ENCODE measurements at places on chromosomes 13 and 19. TPM values are rescaled to one million over a fixed set of nuclear protein-coding genes. Genes with fewer than 3 reads are reported as not detected.
A peak's percentile ranks its signal among the peaks of the same experiment; 100 is the strongest.

The TEAD2 gene
- total RNA-seq, result 31.6 TPM

The ZNF749 gene
- 9.9 TPM for total RNA-seq

The APLP1 gene
- 0.93 TPM for total RNA-seq

- H3K27ac ChIP-seq, result peak overlapping the region; percentile 35
- H3K4me1 ChIP-seq, result peaks cover 17% of the 10 kb centered on the region
- H3K36me3 ChIP-seq, result no peaks in the 10 kb centered on the region
- H3K4me3 ChIP-seq, result no peak overlapping the region
- H3K27me3 ChIP-seq, result no peaks in the 10 kb centered on the region
These were observed 10.6 kb upstream of the FFAR2 start for GRCh38 chr19:35437406-35437951.

DNA sequence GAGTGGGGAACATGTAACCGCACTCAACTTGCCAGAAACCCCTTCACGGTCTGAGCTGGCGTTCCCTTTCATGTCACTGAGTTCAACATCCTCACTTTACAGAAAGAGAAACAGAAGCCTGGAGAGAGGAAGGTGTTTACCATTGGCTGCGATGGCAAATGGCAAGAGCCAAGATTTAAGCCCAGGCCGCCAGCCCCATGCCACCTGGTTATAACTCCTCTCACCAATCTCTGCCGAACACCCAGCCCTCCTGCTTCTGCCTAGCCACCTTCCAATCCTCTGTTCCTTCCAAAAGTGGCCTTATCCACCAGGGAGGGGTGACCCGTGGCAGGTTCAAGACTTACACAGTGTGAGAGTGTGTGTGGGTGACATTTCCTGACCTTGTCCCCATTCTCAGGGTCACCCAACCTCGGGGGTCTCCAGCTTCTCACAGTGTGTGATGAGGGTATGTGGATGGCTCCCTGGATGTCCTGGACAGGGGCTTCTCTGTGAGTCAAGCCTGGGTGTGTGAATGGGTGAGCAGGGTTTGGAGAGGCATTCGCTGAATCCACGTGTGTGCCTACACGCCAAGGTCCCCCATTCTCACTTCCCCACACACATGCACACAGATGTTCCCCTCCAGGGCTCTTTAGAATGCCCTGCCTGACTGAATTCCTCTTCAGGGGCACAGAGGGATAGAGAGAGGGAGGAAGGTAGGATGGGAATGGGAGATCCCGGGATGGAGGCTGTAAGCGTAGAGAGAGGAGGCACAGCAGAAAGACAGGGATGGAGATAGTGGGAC is 1.2 kb downstream of the CADM4 start:
- DNase-seq, result no peak
- H3K27me3 ChIP-seq, result no peaks in the 10 kb centered on the region
- H3K4me1 ChIP-seq, result peaks cover 6% of the 10 kb centered on the region
- H3K27ac ChIP-seq, result no peak overlapping the region
- H3K4me3 ChIP-seq, result no peak overlapping the region

- no peak for DNase-seq
- H3K4me1 ChIP-seq, result peaks cover 37% of the 10 kb centered on the region
- H3K36me3 ChIP-seq, result no peaks in the 10 kb centered on the region
- H3K4me3 ChIP-seq, result no peak overlapping the region
- H3K27me3 ChIP-seq, result no peaks in the 10 kb centered on the region
- H3K27ac ChIP-seq, result no peak overlapping the region
These were observed 54.3 kb downstream of the GATAD2A start for GRCh38 chr19:19459707-19460251.

The CEACAM4 gene
- not detected for total RNA-seq

- no peaks in the 10 kb centered on the region for H3K36me3 ChIP-seq
- no peak for DNase-seq
- no peak overlapping the region for H3K27ac ChIP-seq
These were observed 202.0 kb downstream of the ENOX1 start for GRCh38 chr13:43584751-43585150.

- H3K4me1 ChIP-seq, result peaks cover 3% of the 10 kb centered on the region
- H3K4me3 ChIP-seq, result no peak overlapping the region
- no peaks in the 10 kb centered on the region for H3K27me3 ChIP-seq
- no peak for DNase-seq
- no peak overlapping the region for H3K27ac ChIP-seq
These were observed 6.1 kb upstream of the ZNF787 start for GRCh38 chr19:56126983-56127780.

DNA sequence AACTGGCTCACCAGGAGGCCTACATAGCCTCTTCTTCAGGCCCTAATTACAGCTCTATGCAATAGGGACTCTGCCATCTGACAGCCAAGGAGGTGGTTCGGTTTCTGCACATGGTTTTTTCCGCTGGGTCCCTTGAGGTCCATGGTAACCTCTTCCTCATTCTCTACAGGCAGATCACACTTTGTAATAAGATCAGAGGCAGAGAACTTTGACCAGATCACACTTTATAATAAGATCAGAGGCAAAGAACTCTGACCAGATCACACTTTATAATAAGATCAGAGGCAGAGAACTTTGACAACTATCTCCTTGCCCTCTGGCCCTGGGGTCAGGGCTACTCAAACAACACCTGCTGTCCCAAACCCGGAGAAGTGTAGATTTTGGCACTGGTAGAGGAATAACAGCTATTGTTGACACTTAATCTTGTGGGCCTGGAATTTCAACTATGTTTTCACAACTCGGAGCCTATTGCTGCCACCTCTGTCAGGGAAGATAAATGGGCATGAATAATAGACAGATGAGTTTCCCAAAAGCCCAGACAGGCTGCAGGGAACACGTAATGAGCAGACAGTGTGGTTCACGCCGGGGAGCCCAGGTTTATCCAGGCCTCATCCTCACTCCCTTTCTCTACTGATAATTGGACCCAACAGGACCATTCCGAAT is 246.1 kb downstream of the UQCRFS1 start:
- no peaks in the 10 kb centered on the region for H3K27me3 ChIP-seq
- no peak for DNase-seq
- H3K4me1 ChIP-seq, result peaks cover 3% of the 10 kb centered on the region
- no peak overlapping the region for H3K27ac ChIP-seq
- no peaks in the 10 kb centered on the region for H3K36me3 ChIP-seq
- no peak overlapping the region for H3K4me3 ChIP-seq

DNA sequence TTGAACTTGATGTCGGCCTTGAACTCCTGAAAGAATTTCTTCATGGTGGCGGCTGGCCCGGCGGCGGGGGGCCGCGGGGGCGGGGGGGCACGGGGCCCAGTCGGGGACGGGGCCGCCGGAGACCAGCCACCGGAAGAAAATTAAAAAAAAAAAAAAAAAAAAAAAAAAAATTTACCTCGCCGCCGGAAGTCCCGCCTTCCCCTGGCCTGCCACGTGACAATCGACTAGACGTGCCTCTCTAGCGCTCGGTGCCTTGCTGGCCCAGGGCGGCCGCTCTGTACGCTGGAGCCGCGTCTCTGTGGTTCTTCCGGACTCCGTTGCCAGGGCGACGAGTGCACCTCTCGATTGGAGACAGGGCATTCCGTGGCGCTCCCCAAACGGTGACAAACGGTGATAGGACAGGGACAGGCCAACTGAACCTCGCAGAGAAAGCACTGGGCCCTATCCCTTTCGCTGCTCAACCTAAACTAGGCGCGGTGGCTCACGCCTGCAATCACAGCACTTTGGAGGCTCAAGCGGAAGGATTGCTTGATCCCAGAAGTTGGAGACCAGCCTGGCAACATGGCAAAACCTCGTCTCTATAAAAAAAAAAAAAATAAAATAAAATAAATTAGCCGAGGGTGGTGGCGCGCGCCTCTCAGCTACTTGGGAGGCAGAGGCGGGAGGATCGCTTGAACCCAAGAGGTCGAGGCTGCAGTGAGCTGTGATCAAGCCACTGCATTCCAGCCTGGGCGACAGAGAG is at the start of gene UBXN6:
Gene UBXN6 (minus strand): TSS at position 141 of the 742 bp plus-strand sequence. CDS start 97 bp downstream, at position 44.
- H3K4me1 ChIP-seq, result peaks cover 17% of the 10 kb centered on the region
- peak within 1 kb of the TSS; percentile 92 for H3K4me3 ChIP-seq
- no peaks in the 10 kb centered on the region for H3K36me3 ChIP-seq

DNA sequence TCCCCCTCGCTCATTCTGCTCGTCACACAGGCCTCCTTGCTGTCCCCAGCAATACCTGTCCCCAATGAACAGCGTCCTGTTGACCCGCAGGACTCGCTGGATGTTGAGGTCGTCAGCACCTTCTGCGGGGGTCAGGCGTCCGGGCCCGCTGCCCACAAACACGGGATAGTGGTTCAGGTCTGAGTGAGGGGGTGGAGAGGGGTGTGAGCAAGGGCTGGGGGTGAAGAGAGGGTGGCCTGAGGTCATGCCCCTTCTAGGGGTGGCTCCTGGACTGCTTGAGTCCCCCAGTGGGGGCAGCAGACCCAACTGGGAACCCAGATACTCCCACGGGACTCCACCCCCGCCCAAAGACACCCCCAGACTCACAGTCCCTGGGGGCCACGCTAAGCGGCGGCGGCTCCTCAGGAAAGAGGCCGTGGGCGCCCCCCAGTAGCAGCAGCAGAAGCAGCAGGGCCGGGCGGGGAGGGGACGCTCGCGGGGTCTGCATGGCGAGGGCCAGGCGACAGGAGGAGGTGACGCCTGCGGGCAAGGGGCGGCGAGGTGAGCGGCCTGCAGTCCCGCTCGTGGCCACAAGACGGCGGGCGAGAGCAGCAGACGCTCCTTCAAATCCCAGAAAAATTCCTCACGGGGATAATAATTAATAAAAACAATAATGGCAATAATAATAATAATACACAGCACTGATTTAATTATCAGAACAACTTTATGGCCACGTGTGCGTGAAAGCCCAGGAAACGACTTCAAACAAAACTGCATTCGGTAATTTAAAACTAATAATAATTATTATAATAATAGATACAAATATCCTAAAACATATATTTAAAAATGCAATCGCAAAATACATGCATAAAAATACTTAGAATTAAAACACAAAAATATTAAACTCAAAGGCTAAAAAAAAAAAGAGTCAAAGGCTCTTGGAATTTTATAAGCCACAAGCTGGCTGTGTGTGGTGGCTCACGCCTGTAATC is 1.2 kb downstream of the SEMA6B start:
- no peak overlapping the region for H3K27ac ChIP-seq
- H3K36me3 ChIP-seq, result no peaks in the 10 kb centered on the region
- no peak overlapping the region for H3K4me3 ChIP-seq
- no peak for DNase-seq
- H3K27me3 ChIP-seq, result no peaks in the 10 kb centered on the region
- H3K4me1 ChIP-seq, result no peaks in the 10 kb centered on the region

- no peak overlapping the region for H3K4me3 ChIP-seq
- peaks cover 6% of the 10 kb centered on the region for H3K4me1 ChIP-seq
- H3K27ac ChIP-seq, result no peak overlapping the region
- H3K36me3 ChIP-seq, result no peaks in the 10 kb centered on the region
- no peak for DNase-seq
These were observed 16.6 kb downstream of the DDX39A start for GRCh38 chr19:14402332-14403144.

- H3K27me3 ChIP-seq, result no peaks in the 10 kb centered on the region
- H3K36me3 ChIP-seq, result no peaks in the 10 kb centered on the region
- DNase-seq, result no peak
- H3K4me3 ChIP-seq, result no peak overlapping the region
- peaks cover 8% of the 10 kb centered on the region for H3K4me1 ChIP-seq
These were observed 75.5 kb upstream of the MEDAG start for GRCh38 chr13:30830638-30830965.

The SIGLEC10 gene
- total RNA-seq, result 4.6 TPM

- H3K4me3 ChIP-seq, result no peak overlapping the region
- H3K4me1 ChIP-seq, result peaks cover 1% of the 10 kb centered on the region
- H3K36me3 ChIP-seq, result no peaks in the 10 kb centered on the region
- no peaks in the 10 kb centered on the region for H3K27me3 ChIP-seq
- DNase-seq, result no peak
These were observed 816.6 kb downstream of the DIAPH3 start for GRCh38 chr13:59346999-59347723.

- no peaks in the 10 kb centered on the region for H3K27me3 ChIP-seq
- DNase-seq, result no peak
- H3K36me3 ChIP-seq, result no peaks in the 10 kb centered on the region
- H3K4me3 ChIP-seq, result no peak overlapping the region
- H3K4me1 ChIP-seq, result no peaks in the 10 kb centered on the region
These were observed 5.1 kb downstream of the CRX start for GRCh38 chr19:47826800-47827199.

- H3K27me3 ChIP-seq, result no peaks in the 10 kb centered on the region
- H3K36me3 ChIP-seq, result no peaks in the 10 kb centered on the region
- no peak for DNase-seq
These were observed 27.1 kb downstream of the STK24 start for GRCh38 chr13:98549728-98550317.

The PLIN4 gene
- 30.0 TPM for total RNA-seq

The ZNF878 gene
- total RNA-seq, result 0.23 TPM

DNA sequence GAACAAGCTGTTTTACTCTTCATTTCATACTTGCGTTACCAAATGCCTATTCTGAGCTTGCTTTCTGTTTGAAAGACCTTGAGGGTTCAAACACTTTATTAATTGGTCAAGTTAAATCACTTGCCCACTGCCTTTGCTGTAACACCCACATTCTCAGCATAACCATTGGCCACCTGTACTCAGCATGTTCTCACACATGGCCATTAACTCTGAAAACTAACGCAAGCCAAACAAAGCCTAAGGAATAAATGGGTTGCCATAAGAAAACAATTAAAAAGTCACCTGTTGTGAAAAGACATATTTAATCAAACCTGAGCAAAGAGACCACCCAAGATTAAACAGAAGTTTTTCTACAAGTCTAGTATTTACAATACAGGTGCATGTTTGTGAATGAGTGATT is 517.2 kb upstream of the SPRY2 start:
- H3K27ac ChIP-seq, result no peak overlapping the region
- H3K4me3 ChIP-seq, result no peak overlapping the region
- no peak for DNase-seq
- no peaks in the 10 kb centered on the region for H3K4me1 ChIP-seq

DNA sequence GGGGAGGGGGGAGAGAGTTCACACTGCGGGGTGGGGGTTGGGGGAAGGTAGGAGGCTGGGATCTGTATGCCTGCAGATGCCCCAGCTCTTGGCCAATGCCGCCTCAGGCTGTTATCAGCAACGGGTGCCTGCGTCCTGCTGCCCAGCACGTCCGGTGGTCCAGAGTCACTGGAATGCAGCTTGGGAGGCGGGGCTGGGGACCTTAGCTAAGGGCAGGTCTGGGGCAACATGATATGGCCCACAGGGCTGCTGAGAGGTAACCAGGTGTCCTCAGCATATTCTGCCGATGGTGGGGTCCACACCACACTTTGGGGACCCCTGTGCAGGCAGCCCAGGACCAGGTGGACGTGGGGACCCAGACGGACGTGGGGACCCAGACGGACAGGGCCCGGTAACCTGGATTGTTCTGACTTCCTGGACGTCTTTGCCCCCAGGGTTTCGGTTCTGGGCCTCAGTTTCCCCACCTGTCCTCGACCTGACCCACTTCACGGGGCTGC is 668 bp upstream of the ARHGAP45 start:
- no peaks in the 10 kb centered on the region for H3K4me1 ChIP-seq
- peaks cover 20% of the 10 kb centered on the region for H3K27me3 ChIP-seq
- H3K27ac ChIP-seq, result no peak overlapping the region
- no peak for DNase-seq
- no peaks in the 10 kb centered on the region for H3K36me3 ChIP-seq
